ENCODE measurements at places on chromosomes 7 and 10.

DNA sequence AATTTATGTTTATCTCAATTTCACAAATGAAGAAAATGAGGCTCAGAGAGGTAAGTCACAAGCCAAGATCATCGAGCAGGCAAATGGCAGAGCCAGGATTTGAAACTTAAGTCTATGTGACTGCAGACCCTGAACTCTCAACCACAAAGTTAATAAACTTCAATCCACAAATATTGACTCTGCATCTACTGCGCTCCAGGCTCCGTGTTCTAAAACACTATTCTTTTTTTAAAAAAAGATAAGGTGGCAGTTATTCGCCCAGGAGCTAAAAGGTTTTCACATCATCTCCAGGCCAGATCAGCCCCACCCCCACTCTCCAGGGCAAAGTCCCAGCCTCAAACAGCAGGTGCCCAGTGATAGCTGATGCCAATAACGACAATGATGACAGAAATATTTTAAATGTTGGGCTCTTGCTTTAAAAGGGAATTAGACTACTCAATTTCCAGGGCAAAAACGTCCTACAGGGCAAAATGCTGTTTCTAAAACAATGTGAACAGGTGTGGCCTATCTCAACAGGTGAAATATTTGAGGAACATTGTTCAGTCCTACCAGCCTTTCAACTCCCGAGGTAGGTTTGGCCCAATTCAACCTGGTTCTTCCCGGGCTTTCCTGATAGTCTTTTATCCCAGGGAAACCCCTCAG lies 85.2 kb downstream of the SORBS1 start:
- DNase-seq, result peak; percentile 4

DNA sequence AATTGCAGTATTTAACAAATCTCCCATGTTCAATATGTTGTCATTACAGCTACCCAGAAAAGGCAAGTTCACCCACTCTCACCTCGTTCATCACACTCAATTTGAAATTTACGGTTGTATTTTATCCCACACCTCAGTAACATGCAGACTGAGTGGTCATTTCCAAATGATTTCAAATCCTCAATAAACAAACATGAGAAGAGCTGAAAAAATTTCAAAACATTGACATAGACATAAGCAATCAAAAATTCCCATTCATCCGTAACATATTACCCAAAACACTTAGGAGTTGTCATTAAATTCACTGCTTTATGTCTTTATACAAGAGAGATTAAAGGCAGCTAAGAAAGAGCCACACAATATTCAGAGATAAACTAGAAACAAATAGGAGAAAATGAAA lies 61.7 kb upstream of the NEBL start:
- no peak for DNase-seq

DNA sequence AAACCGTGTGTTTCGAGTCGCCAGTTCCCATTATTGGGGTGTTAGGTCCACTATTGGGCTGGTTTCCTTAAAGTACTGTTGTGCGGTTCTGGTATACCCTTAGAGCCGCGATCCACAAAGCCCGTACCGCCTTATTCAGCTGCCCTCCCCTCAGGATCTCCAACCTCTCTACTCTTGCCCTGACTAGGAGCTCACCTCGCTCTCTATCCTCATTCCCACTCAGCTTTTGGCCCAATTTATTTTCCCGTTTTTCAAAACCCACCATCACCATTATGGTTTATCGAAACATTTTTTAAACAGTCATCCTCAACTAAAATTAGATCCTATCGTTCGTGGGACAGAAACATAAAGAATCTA lies 461 bp upstream of the ETV1 start:
- no peak for DNase-seq

DNA sequence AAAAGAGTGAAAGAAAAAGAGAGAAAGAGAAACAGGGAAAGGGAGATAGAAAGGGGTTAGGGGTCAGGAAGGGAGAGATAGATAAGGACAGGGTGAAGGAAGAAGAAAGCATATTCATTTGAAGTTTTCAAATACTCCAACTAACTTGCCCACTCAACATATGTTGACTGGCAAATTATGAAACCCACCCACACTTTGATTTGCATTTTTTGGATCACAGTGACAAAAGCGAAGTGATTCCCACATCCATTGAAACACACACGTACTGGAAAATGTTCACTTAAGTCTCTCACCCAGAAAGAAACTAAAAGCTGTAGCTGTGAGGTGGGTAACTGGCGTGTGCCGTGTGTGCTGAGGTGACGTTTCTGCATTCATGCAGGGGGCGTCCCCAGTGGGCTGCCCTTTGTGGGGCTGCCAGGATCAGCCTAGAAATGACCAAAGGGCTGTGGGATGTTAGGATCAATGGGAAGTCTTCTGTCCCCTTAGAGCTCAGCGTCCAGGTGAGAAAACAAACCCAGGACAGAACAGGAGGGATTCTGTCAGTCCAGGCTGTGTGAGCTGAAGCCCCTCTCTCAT lies 134.9 kb upstream of the ADARB2 start:
- DNase-seq, result no peak

DNA sequence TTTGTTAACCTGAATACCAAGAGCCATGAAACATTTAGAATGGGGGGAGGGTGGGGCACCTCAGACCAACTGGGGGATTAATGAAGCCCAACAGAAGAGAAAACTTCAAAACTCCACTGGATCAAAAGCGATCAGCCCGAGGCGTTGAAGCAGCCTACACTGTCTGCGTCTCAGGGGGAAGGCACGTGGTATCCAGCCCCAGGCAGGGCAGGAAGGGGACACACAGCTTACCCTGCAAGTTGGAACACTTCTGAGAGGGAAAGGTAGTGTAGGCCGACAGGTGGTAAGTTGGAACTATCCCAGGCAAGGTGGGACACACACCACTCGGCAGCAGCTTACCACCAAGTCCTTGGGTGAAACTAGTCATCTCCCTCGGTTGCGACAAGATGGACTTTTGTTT lies 102.9 kb downstream of the TAX1BP1 start:
- DNase-seq, result no peak

GRCh38 chr7:135684699-135685098 lies 22.4 kb downstream of the STMP1 start:
- no peak for DNase-seq

GRCh38 chr10:29324220-29324841 lies 35.5 kb downstream of the LYZL1 start:
- no peak for DNase-seq

DNA sequence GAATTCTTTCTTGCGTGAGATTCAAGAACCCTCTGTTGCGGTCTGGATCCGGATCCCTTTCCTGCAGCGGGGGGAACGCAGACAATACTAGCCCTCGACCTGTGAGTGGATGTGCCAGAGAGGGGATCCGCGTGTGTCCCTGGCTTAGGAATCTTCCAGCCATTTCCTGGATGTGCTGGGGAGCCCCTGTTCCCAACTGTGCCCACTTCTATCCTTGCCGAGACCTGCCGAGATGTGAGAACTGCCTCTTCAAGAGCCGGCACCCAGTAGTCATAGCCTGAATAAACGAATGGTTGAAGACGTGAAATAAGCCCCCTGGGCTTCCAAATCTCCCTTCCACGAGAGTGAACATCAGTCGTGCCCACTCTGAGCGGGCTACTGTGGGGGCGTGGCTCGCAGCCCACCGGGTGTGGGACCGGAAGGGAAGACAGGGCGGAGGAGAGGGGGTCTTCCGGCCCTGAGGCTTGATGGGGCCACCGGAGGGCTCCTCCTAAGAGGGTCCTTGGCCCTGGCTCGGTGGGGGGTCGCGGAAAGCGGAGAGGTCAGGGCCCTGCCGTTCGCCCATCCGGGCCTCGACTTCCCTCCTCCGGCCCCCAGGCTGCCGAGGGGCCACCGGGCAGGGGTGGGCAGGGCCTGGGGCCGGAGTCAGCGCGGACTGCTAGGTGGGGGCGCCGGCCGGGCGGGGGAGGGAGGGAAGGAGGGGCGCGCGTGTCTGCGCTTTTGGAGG lies 1.3 kb upstream of the CCDC136 start:
- no peak for DNase-seq

All from NCI-H526 treated with DMSO at 0.1 percent for 48 hours (cell line).